ENCODE measurements at places on chromosomes 2 and 18.

DNA sequence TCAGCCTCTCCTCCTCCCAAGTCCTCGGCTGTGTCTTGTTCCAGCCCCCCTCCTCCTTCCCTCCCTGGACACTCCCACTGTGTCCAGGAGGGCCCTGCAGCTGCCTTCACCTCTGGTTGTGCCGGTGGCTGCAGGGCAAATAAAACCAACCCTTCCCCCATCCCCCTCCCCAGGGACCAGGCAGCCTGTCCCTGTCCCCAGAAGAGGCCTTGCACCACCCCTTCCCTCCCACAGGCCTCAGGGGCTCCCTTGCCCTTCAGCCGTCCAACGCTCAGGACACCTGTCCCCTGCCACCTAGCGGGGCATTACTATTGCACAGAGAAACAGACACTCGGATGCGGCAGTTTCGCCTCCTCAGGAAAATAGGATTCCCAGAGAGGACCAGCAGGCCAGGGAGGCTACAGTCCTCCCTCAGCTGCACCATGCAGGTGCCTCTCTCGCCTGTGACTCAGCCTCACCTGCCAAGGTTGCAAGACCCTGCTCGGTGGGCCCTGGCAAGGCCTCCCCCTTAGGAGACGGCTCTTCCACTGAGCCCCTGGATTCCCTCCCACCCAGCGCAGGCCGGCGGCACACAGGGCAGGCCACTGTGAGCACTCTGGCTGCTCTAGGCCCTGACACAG, 5.5 kb upstream of the GPC1 start:
- no peak for DNase-seq

DNA sequence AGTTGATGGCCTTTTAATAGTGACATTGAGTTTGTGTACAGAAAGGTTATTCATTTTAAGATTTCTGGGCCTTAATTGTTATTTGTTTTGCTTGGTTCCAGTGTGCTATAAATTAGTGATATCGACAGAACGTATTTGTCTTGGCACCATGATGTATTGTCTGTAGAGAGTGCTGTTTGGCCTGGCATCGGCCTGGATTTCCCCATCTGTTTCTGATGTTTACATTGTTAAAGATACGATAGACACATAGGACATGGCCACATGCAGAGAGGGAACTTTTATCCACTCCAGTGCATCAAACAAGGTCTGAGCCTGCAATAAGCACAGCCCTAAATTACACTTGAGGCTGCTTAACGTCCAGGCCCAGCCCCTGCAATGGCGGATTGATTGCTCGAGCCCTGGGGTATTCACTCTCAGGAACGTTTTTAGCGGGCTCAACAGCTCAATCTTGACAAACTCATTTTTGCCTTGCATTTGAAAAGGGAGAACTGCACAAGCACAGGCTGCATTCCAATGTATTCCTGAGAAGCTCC, 144.7 kb downstream of the SLC4A3 start:
- DNase-seq = no peak

DNA sequence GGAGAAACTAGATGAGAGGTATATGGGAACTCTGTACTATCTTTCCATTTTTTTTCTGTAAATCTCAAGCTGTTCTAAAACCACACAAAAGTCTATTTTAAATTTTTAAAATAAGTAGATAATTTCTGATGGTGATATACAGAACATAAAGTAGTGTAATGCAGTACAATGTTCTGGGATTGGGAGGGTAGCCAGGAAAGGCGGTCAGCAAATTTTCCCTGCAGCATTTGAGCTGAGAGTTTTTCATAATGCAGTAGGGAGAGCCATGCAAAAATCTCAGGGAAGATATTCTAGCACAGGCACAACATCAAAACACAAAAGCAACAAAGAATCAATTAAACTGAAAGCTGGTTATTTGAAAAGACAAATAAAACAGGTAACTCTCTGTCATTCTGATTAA, 141.5 kb downstream of the NCKAP5 start:
- DNase-seq = no peak

DNA sequence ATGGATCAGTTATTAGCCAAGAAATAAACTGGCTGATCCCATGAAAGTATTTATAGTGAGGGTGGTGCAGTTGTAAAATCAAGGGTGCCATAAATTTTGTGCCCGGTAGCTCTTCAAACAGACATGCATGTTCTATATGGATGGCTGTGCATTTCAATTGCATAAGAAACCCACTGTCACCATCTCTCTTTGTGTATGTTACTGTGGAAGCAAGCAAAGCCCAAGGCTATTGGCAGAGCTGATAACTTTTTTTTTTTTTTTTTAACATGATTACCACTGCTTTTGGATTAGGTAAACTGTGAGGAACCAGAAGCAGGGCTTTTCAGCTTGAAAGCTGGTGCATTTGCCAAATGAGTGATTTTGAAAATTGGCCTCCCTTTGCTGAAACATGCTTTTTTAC, 332.6 kb downstream of the SOX11 start:
- no peak for DNase-seq

DNA sequence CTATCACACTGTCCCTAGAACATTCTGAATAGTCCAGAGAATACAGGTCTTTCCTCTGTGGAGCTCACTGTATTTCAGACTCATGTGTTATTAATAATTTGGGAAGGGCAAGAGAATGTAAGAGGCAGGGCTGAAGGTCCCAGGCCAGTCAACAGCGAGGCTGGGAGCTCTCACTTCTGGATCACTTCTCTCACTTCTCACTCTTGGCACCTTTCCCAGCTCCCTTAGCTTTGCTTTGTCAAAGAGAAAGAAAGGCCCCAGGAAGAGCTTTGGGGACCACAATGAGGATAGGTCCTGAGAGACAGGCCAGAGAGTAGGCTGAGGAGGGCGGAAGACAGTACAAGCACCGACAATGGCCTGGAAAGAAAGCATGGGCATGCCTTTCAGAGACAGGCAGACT, 11.2 kb downstream of the EFR3B start:
- no peak for DNase-seq

DNA sequence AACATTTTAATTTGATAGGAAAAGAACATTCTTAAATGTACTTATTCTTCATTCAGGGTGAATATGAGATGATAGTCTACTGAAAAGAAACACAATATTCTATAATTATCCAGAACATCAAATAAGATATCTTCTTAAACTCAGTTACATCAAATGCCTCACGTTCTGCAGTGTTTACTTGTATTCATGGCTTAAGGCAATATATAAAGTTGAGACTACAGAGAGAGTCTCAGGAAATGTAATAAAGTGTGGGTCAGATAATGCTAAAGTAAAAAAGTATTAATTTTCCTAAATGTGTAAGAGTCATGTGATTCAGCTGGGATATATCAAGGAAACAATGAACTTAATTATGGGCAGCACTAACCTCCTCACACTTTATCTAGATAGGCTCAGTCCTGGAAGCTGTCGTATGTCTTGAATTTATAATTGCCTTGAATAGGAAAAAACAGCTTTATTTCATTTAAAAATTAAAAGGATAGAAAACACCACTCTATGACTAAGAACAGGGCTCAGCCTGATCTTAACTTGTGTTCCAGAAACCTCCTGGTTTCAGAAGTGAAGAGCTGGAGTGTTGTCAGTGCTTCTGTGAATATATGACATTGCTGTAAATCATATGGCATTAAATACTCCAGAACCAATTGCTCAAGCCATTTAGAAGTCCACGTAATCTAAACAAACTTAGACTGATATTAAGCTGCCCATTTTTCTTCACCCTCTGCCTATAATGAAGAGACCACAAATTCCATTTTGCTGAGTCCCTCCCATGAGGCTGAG, 240.2 kb downstream of the FSIP2 start:
- no peak for DNase-seq

DNA sequence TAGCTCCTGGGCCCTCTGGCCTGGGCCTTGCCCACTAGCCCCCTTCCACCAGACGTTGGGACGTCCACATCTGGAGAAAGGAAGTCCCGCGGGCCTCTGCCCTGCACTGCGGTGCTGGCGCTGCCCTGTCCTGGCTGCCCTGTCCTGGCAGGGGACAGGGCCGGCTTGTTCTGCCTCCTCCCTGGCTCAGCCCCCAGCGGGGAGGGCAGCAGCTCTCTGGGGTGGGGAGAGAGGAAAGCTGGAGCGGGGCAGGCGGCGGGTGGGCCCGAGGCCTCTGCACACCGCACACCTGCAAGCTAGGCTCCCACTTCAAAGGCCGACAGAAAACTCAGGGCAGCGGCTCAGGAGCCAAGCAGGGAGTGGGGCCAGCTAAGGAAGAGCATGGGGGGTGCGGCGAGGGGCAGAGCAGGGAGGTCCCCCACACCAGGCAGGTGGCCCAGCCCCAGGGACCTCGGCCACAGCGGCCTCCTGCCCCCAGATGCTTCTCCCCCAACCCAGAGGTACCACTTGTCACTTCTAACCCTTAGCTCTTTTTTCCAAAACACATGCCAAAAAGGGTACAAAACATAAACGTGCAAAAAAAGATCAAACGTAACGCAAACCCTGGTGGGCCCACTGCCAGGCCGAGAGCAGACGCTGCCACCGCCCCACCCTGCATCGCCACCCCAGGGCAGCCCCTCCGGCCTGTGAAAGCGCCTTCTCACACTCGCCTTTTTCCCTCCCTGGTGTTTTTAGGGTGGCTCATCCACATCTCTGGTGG, 13.5 kb downstream of the SNED1 start:
- no peak for DNase-seq

GRCh38 chr2:106272216-106272807, 78.2 kb upstream of the UXS1 start:
- no peak for DNase-seq

DNA sequence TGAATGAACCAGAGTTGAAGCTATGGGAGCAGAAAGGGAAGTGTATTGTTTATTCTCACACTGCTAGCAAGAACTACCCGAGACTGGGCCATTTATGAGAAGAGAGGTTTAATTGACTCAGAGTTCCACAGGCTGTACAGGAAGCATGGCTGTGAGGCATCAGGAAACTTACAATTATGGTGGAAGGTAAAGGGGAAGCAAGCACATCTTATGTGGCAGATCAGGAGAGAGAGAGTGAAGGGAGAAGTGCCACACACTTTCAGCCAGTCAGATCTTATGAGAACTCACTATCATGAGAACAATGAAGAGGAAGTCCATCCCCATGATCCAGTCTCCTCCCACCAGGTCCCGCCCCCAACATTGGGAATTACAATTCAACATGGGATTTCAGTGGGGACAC, 383.2 kb upstream of the SLC14A2 start:
- no peak for DNase-seq

DNA sequence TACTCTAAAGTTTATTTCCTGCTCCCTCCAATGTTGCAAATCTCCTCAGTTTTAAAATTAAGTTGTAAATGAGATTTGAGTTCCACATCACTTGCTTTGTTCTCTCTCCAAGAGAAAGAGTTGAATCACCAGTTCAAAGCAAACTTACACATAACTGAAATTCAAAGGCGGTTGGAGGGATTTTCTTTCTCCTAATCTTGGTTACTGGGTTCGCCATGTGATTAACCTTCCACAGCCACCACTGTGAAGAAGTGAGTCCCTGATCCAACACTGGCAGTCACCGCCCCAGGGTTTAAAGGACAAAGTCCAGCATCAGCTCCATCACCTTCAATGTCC, 247.1 kb downstream of the MYCN start:
- DNase-seq = no peak

- no peak for DNase-seq
These were observed 227.7 kb upstream of the PXDN start for GRCh38 chr2:1972011-1972410.

- no peak for DNase-seq
These were observed 58.4 kb downstream of the TCF4 start for GRCh38 chr18:55529581-55529980.

GRCh38 chr2:134152045-134153010, 101.5 kb upstream of the MGAT5 start:
- no peak for DNase-seq

GRCh38 chr2:176095421-176095820, 2.9 kb downstream of the HOXD13 start:
- no peak for DNase-seq

- DNase-seq = no peak
These were observed 26.9 kb upstream of the GLS start for GRCh38 chr2:190853531-190854383.

DNA sequence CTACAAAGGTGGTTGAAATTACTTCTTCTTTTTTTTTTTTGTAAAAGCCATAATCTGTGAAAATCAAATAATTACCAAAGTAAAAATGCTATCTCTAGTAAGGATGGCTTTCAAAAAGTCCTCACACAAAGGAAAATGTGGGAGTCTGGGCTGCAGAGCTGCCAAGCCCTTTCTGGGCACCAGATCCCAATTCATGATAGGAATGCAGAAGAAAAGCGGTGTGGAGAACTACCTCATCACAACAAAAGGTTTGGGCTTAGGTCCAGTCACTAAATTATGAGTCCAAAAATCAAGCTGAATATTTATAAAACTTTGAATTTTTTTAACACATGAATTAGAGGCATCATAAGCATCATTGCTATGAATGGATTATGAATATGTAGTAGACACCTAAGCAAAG, 30.8 kb upstream of the EPHA4 start:
- no peak for DNase-seq

- DNase-seq = no peak
These were observed 150.6 kb downstream of the PRPF40A start for GRCh38 chr2:152566728-152567069.

- DNase-seq = no peak
These were observed 162.2 kb downstream of the CD226 start for GRCh38 chr18:69785466-69785865.

GRCh38 chr2:102749938-102750337, 11.9 kb upstream of the TMEM182 start:
- DNase-seq = no peak

DNA sequence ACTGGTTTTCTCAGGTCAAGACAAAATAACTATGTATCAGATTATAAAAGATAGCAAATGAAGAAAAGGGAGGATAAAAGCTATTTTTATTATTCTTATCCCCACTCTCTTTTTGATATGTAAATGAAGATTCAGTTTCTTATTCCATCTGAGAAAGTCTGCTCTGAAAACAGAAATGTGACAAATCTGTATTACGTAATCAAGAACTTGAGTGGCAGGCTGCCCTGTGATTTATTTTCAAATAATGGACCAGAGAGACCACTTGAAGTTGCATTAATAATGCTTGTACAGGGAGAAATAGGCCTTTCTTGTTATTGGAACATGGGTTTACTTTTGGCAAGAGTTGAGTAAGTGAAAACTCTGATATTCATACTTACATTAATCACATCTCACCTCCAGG, 727.4 kb downstream of the DPP10 start:
- DNase-seq = no peak

- DNase-seq = no peak
These were observed 91.3 kb downstream of the TLK1 start for GRCh38 chr2:171069286-171069956.

DNA sequence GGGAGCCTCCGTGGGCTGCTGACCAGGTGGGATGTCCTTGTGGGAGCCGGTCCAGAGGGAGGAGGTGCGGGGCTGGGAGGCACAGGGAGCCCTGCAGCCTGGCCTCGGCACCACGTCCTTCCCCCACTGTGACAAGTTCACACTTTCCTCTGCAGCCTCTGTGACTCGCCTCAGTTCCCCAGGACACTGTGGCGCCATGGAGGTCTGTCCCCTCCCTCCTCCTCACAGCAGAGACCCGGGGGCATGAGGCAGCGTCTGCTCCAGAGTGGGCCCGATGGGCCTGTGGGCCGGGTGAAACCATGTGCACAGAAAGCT, 27.3 kb upstream of the KCNG2 start:
- DNase-seq = no peak

- DNase-seq = no peak
These were observed 357.0 kb downstream of the FBXO15 start for GRCh38 chr18:73790587-73790986.

GRCh38 chr2:64330281-64331113, 123.5 kb upstream of the LGALSL start:
- DNase-seq = peak; percentile 70
